NCI-H2081 (cell line): ENCODE measurements at places on chromosomes 7 and 10.

DNA sequence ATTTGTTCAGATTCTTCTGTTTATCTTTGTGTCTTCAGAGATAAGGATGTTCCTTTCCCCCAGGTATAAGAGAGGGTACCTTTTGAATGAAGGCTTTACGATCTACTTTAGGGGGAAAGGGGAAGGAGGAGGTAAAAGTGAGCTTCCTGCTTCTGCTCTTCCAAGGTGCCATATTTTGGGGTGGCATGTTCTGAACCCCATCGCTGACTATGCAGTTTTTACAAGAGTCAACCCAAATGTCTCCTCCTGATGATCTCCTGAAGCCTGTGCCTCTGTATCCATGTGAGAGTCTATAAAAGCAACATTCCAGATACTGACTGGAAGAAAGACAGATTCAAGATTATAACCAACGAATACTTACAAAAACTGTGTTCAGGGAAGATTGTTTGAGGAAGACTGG lies 102.5 kb downstream of the ZNF277 start:
- DNase-seq, result no peak

GRCh38 chr10:15370212-15370855 lies 755 bp downstream of the FAM171A1 start:
- no peak for DNase-seq

- DNase-seq, result no peak
Observed at GRCh38 chr10:104199567-104199966, 32.6 kb downstream of the CFAP43 start.

GRCh38 chr7:85896531-85896930 lies 709.7 kb upstream of the SEMA3D start:
- no peak for DNase-seq

DNA sequence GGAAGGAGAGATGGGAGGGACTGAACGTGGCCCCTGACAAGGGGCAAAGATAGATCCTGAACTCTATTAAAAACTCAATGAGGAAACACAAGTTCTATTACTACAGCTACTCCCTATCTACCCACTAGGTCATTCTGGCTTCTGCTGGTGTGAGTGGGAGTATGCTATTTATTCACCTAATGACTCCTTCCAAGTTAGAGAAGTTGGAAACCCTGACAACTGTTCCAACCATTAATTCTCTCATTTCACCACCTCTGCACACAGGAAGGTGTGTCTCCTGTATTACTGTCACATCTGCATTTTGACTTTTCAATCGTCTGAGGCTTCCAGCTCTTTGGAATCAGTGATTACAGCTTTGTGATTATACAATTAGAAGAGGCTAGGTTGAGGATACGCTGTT lies 169.4 kb upstream of the ADO start:
- DNase-seq, result no peak

DNA sequence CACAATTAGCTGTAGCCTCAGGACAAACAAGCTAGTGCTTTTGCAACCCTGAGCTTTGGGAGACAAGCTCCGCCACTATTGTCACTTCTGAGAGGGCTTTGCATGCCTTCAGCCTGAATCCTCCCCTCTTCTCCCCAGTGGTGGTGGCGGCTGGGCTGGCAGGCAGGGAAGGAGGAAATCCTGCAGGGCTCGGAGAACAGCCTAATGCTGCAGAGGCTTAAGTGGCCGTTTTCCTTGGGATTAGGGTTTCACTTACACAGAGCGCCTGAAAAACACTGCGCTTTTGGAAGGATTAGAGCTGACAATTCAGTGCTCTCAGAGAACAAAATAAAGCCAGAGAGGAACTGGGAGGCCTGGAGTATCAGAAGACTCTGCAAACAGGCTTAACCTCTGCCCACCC lies 71.3 kb downstream of the PAX2 start:
- DNase-seq, result no peak

GRCh38 chr7:109336531-109336930 lies 766.9 kb downstream of the DNAJB9 start:
- no peak for DNase-seq

DNA sequence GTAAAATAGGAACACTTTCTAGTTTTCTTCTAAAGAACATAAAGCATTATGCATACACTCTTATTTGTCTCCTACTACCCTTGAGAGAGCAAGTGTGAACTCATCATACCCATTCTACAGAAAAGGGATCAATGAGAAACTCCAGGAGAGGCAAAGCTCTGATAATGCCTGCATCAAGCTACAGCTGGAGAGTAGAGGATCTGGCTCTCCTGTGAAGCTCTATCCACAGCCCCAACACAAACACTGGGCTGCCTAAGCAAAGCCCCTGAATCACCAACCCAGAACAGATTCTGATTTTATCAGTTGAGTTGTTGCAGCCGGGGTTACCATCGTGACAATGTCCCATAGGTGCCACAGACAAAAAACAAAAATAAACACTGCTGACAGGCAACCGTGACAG lies 74.9 kb downstream of the NUDCD3 start:
- DNase-seq, result no peak
